Dorsolateral prefrontal cortex (tissue), 122 donors: ENCODE measurements at places on chromosomes 13 and 19. TPM values are rescaled to one million over a fixed set of nuclear protein-coding genes. Genes with fewer than 3 reads are reported as not detected.

ZNF20 gene
- total RNA-seq, result 3.8 TPM

OR4F17 gene
- not detected for total RNA-seq

PCDH8 gene
- total RNA-seq, result 40.8 TPM

EDDM13 gene
- total RNA-seq, result not detected
